Activated CD4-positive, alpha-beta T cell treated with anti-CD3 and anti-CD28 coated beads, Interleukin-10, Interleukin-2, amounts not matched to agents 100 ng/mL and 50 ng/mL, durations not matched to agents 16 hours and 8 hours (primary cell): ENCODE measurements at places on chromosomes 7 and 10.

DNA sequence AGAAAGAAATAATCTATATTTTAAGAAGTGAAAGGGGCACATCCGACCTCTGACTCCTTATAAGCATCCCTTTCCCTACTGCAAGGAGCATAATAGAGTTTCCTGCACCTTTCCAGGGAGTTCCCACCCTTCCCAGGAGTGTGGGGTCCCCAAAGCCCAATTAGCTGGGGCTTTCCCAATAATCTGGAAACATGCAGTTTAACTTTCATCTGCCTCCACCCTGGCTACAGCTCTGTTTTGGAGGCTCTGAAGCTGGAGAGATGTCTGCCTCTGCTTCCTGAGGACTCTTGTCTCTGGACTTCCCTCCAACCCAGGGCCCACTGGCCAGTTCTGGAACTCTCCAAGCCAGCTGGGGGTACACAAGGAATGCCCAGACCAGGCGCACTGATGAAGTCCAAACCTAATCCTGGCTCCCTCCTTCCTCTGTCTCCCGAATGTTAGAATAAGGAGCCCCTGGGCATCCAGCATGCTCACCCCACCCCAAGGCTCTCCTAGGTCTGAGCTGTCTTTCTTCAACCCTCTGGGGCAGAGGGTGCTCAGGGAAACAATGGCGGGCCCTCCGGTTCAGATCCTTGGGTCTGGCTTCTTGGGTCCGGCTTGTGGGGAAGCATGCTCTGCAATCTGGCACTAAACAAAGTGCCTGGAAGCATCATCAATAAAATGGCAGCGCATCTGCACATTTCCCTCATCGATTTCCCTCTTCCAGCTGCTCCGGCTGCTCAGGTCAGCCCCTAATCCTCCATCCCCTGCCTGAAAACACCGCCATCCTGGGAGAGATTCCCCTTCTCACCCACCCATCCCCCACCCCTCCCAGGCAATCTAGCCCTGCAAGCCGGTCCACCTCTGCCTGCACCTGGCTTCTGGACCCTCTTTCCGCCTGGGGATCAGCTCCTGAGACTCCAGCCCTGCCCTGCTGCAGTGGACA lies 13.3 kb downstream of the HOXA4 start:
- no peak for DNase-seq

- DNase-seq = no peak
These were observed 143.7 kb downstream of the CUX1 start for GRCh38 chr7:101960985-101961708.

- no peak for DNase-seq
These were observed 9.1 kb upstream of the PPP1R9A start for GRCh38 chr7:94898340-94898739.

DNA sequence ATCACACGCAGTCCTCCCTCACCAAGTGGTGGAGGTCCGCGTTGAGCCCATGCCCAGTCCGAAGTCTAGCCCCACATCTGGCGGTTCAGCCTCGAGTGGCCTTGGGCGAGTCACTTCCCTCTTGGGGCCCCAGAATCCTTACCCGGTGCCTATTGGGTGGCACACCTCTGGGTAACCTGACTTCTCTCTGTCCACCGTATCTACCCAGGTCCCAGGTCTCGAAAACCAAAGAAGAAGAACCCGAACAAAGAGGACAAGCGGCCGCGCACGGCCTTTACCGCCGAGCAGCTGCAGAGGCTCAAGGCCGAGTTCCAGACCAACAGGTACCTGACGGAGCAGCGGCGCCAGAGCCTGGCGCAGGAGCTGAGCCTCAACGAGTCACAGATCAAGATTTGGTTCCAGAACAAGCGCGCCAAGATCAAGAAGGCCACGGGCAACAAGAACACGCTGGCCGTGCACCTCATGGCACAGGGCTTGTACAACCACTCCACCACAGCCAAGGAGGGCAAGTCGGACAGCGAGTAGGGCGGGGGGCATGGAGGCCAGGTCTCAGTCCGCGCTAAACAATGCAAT lies 4.3 kb downstream of the EN2 start:
- no peak for DNase-seq

GRCh38 chr10:15781381-15781960 lies 61.7 kb upstream of the ITGA8 start:
- no peak for DNase-seq

DNA sequence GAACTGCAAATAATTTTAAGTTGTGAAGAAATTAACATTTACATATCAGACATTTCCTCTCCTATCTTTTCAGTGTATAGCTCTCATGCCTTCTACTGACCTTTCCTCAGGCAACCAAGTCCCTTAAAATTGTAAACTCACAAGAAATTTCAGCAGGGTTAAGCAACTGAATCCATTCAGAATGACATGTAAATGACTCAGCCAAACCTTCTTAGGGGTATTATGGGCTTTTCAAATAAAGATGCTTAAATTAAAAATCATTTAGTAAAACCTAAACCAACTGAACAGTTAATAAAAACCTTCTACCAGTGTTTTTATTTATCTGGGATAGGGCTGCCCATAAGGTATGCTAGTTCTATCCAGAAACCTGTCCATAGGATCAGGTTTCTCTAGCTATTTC lies 20.7 kb downstream of the WAPL start:
- no peak for DNase-seq

- no peak for DNase-seq
These were observed 91.9 kb upstream of the PLXDC2 start for GRCh38 chr10:19724287-19724686.

GRCh38 chr10:66927971-66928770 lies 2.3 kb downstream of the LRRTM3 start:
- no peak for DNase-seq

DNA sequence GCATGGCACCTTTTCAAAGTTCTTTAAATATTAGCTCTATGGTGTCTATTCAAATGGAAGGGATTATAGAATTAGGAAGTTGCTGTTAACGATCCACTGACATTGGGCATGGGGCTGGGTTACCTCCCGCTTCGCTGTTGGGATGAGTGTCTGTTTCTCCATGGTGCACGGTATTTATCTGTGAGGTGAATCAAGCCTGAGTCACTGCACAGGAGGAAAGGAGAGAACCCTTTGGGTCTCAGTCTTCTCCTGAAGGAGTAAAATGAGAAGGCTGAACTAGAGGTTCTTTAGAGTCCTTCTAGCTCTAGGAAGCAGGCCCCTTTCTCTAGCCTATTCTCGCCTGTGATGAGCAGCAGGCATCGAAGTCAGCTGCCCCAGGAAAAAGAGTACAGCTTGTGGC lies 7.3 kb downstream of the JCAD start:
- DNase-seq = no peak

GRCh38 chr7:124718032-124718766 lies 47.4 kb downstream of the GPR37 start:
- no peak for DNase-seq

- no peak for DNase-seq
These were observed 1.3 kb downstream of the OR2A5 start for GRCh38 chr7:144050093-144050492.

- DNase-seq = no peak
These were observed 147.2 kb downstream of the TMEM178B start for GRCh38 chr7:141221007-141221612.

DNA sequence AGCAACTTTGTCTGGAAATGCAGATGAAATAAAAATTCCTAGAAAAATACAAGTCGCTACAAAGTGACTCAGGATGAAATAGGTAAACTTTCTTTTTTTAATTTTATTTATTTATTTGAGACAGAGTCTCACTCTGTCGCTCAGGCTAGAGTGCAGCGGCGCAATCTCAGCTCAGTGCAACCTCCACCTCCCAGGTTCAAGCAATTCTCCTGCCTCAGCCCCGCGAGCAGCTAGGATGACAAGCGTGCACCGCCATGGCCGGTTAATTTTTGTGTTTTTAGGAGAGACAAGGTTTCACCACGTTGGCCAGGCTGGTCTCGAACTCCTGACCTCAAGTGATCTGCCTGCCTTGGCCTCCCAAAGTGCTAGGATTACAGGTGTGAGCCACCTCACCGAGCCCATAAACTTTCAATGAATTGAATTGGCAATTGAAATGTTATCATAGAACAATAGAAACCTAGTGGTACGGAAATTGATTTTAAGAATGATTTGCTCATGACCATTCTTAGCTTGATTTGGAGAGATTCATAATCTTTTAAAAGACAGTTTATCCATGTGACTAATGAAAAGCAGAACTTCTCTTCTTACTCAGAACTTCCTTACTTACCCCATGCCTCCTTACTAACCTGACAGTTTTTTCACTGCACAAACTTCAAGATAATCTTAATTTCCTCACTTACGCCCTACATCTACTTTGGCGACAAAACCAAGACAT lies 161.7 kb downstream of the FAM107B start:
- no peak for DNase-seq

DNA sequence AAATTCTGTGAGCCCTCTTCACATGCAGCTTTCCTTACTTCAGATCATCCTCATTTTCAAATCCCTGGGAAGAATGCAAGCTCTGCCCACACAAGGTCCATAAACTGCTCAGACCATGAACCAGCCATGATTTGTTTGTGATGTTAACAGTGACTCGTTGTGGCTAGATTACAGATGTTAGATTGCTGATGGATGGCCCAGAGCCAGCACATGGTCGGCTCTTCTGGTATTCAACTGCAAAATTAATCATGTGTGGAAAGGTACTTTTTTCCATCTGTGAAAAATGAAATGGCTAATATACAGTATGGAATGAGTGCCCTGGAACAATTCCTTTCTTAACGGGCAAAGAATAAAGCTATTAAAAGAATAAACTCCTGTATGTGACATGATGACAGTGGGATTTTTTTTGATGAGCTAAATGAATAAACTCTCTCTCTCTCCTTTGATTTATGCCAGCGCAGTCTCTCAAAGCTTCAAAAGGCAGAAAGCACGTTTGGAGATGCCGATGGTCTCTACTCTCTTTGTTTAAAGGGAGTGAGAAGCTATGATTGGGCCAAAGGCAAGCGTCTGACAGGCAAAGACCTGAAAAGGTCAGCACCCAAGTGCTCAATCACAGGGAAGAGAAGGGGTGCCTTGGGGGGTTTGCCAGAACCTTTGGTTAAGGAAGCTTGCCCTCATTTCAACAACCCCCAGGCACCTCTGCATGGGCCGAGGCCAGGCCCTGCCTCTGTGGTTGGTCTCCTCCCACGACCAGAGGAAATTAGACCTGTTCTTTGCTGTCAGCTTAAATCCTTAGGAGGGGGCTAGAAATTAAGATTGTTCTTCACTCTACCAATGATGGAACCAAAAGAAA lies 444.0 kb upstream of the NFE2L3 start:
- DNase-seq = no peak

DNA sequence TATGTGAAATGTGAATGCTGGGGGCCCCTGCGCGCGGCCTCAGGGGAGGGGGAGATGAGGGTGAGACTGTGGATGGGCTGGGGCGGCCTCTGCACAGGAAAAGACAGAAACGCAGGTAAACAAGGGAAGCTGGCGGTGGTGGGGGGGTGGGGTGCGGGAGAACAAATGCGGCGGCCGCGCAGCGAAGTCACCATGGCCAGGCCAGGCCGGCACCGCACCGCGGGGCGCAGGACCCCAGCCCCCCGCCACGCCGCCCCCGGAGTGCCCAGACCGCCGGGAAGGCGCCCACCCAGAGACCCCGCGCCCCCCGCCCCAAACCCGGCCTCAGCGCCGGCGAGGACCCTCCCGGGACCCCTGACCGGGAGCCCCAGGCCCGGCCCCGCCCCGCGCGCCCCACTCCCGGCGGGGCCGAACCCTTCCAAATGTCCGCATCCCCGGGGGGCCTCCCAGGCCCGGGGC lies 14.5 kb upstream of the DNAAF5 start:
- DNase-seq = no peak

DNA sequence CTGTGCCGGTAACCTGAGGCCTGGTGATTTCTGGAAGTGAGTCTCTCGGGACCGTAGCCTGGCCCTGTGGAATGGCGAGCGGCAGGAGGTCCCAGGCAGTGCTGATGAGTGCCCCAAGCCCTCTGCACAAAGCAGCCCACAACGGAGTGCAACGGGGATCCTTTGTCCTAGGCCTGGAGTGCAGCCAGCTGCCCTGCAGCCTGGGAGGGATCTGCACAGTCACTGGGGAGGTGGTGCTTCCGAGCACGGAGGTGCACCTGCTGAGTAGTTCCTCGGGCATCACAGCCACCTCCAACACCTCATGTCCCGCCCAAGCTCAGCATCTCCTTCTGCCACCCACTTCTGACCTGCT lies 162.8 kb upstream of the ZMIZ1 start:
- DNase-seq = no peak

DNA sequence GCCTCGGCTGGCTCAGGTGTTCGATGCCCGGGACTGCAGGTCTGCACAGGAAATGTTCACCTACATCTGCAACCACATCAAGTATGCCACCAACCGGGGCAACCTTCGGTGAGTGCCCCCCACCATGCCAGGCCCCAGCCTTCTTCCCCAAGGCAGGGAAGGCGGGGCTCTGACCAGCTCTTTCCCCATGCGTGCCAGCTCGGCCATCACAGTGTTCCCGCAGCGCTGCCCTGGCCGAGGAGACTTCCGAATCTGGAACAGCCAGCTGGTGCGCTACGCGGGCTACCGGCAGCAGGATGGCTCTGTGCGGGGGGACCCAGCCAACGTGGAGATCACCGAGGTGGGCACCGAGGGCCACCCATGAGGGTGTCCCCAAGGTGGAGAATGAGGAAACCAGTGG lies 7.5 kb downstream of the NOS3 start:
- DNase-seq = no peak

DNA sequence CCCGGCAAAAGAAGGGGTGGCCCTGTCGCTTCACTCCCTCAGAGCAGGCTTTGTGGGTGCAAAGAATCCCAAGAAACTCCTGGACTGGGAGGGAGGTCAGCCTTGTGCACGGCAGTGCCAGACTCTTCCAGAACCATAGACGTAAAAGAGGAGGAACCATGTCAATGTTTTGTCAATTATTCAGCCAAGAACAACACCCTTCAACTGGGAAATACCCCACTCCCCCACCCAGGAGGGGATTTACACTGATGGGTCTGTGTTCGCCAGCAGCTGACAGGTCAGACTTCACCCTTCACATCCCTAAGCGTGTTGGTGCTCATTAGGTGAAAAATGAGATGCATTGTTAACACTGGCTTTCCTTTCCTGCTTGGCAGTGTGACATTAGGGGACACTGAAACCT lies 116.8 kb upstream of the BMPER start:
- DNase-seq = no peak

DNA sequence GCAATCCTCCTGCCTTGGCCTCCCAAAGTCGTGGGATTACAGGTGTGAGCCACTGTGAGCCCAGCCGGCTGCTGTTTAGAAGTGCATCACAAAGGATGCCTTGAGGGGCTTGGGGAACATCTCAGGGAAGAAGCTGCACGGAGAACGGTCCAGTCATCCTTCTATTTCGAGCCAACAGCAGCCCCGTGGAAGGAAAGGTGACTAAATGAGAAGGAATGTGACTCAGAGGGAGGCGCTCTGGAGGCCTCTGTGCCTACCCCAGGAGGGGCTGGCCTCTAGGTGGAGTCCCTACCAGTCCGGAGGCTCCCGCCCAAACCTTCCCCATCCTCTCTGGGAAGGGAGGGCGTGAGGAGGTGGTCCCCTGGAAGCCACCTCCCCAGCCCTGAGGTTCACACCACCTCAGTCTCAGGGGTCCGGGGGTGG lies 76.2 kb downstream of the CTBP2 start:
- no peak for DNase-seq

GRCh38 chr10:132492323-132493025 lies 45.1 kb upstream of the INPP5A start:
- no peak for DNase-seq

DNA sequence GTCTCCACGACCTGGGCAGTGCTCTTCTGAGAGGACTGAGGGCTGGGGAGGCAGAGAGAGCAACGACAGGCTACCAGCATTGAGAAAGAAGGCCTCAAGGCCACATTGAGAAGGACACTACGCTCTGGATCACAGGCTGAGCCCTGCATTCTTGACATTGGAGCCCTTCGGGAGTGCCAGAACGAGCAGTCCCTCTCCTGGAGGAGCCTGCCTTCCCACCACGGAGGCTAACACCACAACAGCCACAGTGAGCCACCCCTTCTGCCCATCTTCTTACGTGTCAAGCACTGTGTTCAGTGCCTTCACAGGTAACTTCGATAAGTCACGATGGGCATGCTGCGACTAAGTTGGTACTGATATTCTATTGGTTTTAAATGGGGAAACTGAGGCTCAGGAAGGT lies 267.8 kb downstream of the RPS24 start:
- no peak for DNase-seq
